Naive thymus-derived CD8-positive, alpha-beta T cell (primary cell): ENCODE measurements at places on chromosomes 4 and X. TPM values are rescaled to one million over a fixed set of nuclear protein-coding genes. Genes with fewer than 3 reads are reported as not detected.

The EVC2 gene
- 0.11 TPM for total RNA-seq

The ADH7 gene
- total RNA-seq: not detected

The CENPVL1 gene
- not detected for total RNA-seq

The SERTM2 gene
- total RNA-seq: not detected

The DCAF8L2 gene
- total RNA-seq: not detected

The CT45A1 gene
- not detected for total RNA-seq

The ARX gene
- not detected for total RNA-seq

The VCX3B gene
- total RNA-seq: not detected

The SLC25A53 gene
- 27.3 TPM for total RNA-seq

The SPARCL1 gene
- total RNA-seq: not detected

The CCNI gene
- 315 TPM for total RNA-seq

The DSPP gene
- total RNA-seq: not detected

The CXCL1 gene
- not detected for total RNA-seq

The AKAP17A gene
- total RNA-seq: 159 TPM

The PIM2 gene
- 132 TPM for total RNA-seq

The MAD2L1 gene
- 9.7 TPM for total RNA-seq

The GUCY1A1 gene
- total RNA-seq: not detected

The CITED1 gene
- not detected for total RNA-seq

The ZAR1 gene
- not detected for total RNA-seq

The TRIM2 gene
- total RNA-seq: 1.1 TPM

The PCDH7 gene
- total RNA-seq: not detected

The ESX1 gene
- total RNA-seq: not detected

The ATRX gene
- 126 TPM for total RNA-seq

The GSX2 gene
- not detected for total RNA-seq

The NDNF gene
- not detected for total RNA-seq

The MAGEB4 gene
- not detected for total RNA-seq

The FAT4 gene
- not detected for total RNA-seq

The FAM9C gene
- not detected for total RNA-seq

The THAP9 gene
- 6.0 TPM for total RNA-seq

The FDCSP gene
- not detected for total RNA-seq

The HHIP gene
- total RNA-seq: not detected

The TRIM61 gene
- total RNA-seq: 2.6 TPM

The HELT gene
- total RNA-seq: not detected

The GAB3 gene
- total RNA-seq: 9.9 TPM

The GLOD5 gene
- not detected for total RNA-seq

The DCAF12L2 gene
- total RNA-seq: not detected

The SPANXB1 gene
- not detected for total RNA-seq

The KIF4A gene
- total RNA-seq: 0.08 TPM

The GAGE12E gene
- total RNA-seq: not detected

The PJA1 gene
- 31.3 TPM for total RNA-seq

The DKK2 gene
- not detected for total RNA-seq

The PPAT gene
- 18.5 TPM for total RNA-seq

The CHRNA9 gene
- total RNA-seq: 0.55 TPM

The HEPH gene
- not detected for total RNA-seq

The MAGEA6 gene
- total RNA-seq: not detected

The SEC24B gene
- total RNA-seq: 39.6 TPM

The ASB5 gene
- not detected for total RNA-seq

The HSD17B10 gene
- 38.6 TPM for total RNA-seq
